ENCODE measurements at places on chromosomes 3 and 15.
A peak's percentile ranks its signal among the peaks of the same experiment; 100 is the strongest.

DNA sequence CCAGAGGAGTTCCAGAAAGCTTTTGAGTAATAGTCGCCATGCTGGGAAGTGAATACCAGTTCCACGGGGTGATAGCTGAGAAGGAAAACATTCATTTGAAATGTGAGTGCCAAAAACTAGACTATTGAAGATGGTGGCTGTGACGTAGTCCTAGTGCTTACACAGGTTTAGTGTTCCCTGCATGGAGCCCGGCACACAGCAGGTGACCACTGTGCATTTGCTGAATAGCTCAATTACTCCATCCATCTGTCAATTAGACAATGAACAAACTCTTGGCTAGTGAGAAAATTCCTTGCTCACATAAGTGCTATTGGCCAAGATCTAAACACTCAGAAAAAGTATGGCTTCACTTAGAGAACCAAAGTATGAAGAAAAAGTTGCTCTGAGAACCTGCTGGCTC, 448.1 kb upstream of the WNT5A start:
- DNase-seq: no peak

DNA sequence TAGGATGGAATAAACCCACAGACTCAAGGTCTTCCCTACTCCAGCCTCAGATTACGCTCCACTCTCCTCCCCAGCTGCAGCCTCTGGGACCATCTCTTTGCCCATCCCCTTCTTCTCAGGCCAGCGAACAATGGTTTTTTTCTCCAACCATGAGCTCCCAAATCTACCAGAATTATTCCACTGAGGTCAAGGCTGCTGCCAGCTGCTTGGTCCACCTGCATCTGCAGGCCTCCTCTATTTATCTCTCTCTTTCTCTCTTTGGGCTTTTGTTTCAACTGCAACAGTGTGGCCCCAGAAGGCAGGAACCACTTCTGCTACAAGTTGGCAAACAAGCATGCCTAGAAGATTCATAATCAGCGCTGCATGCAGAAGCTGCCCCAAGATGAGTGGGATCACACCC, 19.1 kb downstream of the CHRM5 start:
- no peak for DNase-seq

GRCh38 chr3:31673950-31674349, 141.2 kb downstream of the STT3B start:
- no peak for DNase-seq

DNA sequence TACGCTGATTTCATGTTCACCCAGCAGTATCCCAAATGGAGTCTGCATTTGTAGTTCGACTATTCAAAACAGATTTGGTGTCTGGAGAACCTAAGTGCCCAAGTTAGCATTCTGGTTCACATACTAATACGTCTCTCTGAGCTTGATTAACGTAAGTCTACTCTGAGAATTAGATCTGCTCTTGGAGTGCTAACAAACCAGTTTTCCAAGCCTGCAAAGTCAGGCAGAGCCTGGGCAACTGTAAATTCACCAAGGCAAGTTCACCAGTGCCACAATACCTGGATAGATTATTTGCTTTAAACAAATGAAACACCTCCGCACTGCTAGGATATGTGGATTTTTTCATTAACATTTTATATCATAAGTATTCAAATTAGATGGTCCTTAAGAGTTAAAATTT, 912.6 kb downstream of the ROBO1 start:
- DNase-seq: no peak

GRCh38 chr3:186319945-186320344, 42.1 kb downstream of the DGKG start:
- no peak for DNase-seq

- DNase-seq: no peak
Measured at GRCh38 chr3:146625186-146625775, 20.1 kb upstream of the PLSCR5 start.

- no peak for DNase-seq
Measured at GRCh38 chr3:153639631-153640030, 477.6 kb downstream of the RAP2B start.

DNA sequence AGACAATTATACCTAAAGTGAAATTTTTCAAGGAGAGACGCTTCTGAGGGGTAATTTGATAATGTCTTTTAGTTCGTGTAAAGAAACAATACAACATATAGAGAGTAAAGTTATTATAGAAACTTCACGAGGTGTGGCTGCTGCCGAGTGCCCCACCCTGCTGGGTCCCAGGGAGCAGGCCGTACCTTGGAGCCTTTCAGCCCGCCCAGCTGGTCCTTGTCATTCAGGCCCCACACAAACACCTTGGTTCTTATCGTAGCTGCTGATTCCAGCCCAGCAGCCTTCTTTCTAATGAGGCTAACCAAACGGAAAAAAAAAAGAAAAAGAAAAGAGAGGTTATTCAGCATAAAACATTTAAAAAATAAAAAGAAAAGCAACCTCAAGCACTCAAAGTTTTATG, 83.1 kb upstream of the OCA2 start:
- no peak for DNase-seq

GRCh38 chr3:76570436-76571057, 469.4 kb upstream of the ROBO2 start:
- no peak for DNase-seq

DNA sequence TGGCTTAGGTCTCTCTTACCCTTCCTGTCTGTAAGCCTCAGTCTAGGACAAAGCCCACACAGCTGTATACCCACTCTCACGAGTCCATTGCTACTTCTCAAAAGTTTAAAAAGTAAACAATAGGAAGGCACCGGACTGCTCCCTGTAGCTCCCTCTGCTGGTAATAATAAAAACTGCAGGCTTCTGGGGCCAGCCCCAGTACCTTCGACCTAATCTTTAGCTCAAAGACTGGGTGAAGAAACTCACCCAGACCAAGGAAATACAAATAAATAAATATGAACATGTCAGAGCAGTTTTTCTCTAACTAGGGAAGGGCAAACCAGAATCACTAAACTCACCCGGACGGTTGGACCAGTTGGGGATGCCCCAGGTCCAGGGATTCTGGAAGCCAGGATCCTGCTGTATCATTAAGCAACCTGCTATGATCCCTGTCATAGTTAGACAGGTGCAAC, 5.0 kb downstream of the FAM219B start:
- peak; percentile 60 for DNase-seq

All from SJSA1 (cell line).